Cerebellum (tissue), 4 donors: ENCODE measurements at places on chromosomes 5 and 9. TPM values are rescaled to one million over a fixed set of nuclear protein-coding genes. Genes with fewer than 3 reads are reported as not detected.

DNA sequence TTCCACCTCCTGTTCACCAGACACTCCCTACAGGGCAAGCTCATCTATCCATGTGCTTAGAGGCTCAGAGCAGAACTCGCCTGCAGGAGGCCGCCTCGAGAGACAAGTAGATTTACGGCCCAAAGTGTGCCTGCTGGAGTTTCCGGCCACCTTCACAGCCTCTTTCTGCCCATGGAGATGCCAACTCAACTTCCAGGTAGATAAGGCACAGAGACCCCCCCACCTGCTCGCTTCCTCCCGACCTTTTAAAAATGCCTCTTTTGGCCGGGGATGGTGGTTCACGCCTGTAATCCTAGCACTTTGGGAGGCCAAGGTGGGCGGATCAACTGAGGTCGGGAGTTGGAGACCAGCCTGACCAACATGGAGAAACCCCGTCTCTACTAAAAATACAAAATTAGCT, 46.6 kb downstream of the EXD3 start:
- no peak for DNase-seq

GRCh38 chr5:28468166-28468565, 1429.8 kb upstream of the CDH9 start:
- DNase-seq = no peak

GRCh38 chr5:40958811-40959210, 49.5 kb downstream of the C7 start:
- DNase-seq = no peak

GRCh38 chr5:170067574-170068170, 38.0 kb upstream of the FOXI1 start:
- no peak for DNase-seq

- no peak for DNase-seq
Observed at GRCh38 chr9:83290692-83291091, 227.8 kb upstream of the RASEF start.

- DNase-seq = no peak
Observed at GRCh38 chr5:139210585-139210984, 12.4 kb upstream of the SIL1 start.

- no peak for DNase-seq
Observed at GRCh38 chr5:165795073-165795472, 2289.7 kb downstream of the MAT2B start.

GRCh38 chr5:82351754-82352145, 73.6 kb upstream of the RPS23 start:
- peak; percentile 62 for DNase-seq

GRCh38 chr9:68443624-68444023, 87.2 kb downstream of the PGM5 start:
- DNase-seq = no peak

DNA sequence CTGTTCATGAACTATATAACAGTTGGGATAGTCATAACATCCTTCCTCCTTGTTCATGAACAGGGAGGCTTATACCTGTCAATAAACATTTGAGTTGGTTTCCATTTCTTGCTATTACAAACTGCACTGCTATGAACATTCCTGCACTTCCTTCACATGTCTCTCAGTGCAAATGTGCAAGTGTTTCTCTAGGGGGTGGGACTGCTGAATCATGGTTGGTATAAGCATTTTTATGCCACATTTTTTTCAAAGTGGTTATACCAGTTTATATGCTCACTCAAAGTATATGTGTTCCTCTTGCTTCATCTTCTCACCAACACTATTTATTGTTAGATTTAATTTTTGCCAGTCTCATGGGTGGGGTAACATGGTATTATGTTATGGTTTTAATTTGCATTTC, 25.8 kb upstream of the TPD52L3 start:
- no peak for DNase-seq

DNA sequence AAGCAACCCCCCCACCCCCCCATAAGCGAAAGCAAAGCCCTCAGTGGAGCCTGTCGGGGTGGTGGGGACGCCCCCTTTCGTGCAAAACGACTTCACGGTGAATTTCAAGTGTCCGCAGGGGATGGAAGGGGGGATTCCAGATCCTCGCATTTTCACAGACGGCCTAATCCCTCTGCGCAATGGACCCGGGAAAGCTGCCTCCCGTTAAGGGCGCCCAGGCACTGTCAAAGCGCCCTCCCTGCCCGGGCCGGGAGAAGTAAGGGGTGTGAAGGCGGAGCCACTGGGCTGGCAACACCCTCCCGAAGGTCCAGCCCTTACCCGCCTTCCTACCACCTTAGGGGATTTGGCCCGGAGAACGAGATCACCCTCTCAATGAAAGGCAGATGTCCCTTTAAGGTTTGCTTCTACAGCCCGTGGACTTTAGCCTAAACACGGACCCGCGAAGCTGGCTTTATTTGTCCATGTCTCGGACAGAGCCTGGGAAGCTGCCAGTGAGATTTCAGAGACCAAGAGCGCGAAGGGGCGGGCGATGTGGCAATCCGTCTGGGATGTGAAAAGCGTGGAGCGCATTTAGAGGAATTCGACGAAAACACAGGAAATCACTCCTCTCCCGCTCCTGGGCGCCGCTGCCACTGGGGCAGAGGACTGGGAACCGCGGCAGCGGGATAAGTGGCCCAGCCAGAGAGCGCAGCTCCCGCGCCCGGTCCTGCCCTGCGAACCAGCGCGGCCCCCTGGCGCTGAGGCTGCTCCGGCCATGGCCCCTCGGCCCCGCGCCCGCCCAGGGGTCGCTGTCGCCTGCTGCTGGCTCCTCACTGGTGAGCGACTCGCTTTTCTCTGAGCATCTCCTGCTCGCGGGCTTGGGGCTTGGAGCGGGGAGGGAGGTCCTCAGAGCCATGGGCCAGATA, at the start of the genes ITGA1 and PELO:
Gene ITGA1, plus strand, starts transcription at position 317 of the 905 bp plus-strand sequence. Its CDS starts 438 bp downstream, at position 755.
Gene PELO, plus strand, starts transcription at position 317 of the 905 bp plus-strand sequence. CDS start 12,479 bp downstream, outside the sequence.
- no peak for DNase-seq

GRCh38 chr5:1779021-1779680, 20.5 kb downstream of the MRPL36 start:
- DNase-seq = no peak

- DNase-seq = peak; percentile 13
Observed at GRCh38 chr5:107670087-107670931, 428 bp downstream of the EFNA5 start.

DNA sequence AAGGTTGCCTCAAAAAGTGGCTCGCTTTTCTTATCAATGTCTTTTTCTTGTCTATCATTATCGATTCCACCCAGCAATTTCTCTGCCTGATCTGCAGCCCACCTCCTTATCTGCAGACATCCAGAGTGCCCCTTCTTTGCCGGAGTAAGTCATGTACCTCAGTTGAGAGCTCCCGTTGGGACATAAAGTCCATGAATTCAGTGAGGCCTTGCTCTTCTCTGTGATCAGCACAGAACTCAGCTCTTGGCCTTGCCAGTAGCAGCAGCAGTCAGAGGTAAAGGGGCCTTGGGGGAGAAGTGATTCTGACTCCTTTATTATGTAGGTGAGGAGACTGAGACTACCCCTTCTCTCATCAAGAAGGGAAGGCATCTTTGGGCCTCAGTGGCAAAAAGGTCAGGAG, 24.9 kb upstream of the DCAF12 start:
- DNase-seq = no peak

DNA sequence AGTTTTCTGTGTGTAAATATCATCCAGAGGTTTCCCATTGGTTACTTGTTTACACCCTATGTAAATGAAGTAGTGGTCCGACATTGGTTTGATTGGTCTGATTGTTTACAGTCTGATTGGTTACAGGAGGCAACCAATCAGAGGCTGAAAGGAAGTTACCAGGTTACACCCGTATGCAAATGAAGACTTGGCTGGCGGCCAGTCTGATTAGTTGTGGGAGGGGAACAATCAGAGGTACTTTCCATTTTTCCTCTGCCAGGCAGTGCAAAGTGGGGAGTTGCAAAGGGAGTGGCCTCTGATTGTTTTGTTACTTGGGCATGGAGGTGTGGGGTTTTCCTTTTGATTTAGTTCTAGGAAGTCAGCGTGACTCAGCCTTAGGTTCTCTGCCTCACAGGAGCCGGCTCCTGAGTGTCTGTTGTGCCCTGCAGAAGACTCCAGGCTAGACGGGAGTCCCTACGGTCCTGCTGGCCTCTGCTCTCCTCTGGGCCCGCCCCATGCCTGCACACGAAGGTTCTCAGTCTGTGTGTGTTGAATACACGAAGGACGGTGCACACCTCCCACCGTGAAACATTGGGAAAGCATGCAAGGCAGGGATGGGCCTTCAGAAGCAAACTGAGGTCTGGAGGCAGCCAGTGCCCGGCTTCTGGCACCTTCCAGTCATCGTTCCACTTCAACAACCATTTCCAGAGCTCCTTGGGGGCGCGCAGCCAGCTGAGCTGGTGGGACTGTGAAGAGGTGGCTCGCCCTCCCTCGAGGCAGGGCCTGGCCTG, 42.9 kb downstream of the OLFM1 start:
- DNase-seq = no peak

- DNase-seq = no peak
Observed at GRCh38 chr5:93588352-93589151, 5.5 kb downstream of the NR2F1 start.

PCDHA2 gene
- 11.4 TPM for total RNA-seq

PRR16 gene
- total RNA-seq = 1.6 TPM

SLC6A3 gene
- total RNA-seq = 0.18 TPM

ADAMTS19 gene
- 6.2 TPM for total RNA-seq

SPINK7 gene
- not detected for total RNA-seq

SPATA6L gene
- 12.0 TPM for total RNA-seq

CTSV gene
- total RNA-seq = 1.3 TPM

PCDH1 gene
- total RNA-seq = 27.4 TPM

FABP6 gene
- not detected for total RNA-seq

MLANA gene
- total RNA-seq = not detected

MYMK gene
- not detected for total RNA-seq

NELFB gene
- total RNA-seq = 27.1 TPM

SLC46A2 gene
- 0.73 TPM for total RNA-seq
